ENCODE measurements at places on chromosomes 2 and 18. TPM values are rescaled to one million over a fixed set of nuclear protein-coding genes. Genes with fewer than 3 reads are reported as not detected.

DNA sequence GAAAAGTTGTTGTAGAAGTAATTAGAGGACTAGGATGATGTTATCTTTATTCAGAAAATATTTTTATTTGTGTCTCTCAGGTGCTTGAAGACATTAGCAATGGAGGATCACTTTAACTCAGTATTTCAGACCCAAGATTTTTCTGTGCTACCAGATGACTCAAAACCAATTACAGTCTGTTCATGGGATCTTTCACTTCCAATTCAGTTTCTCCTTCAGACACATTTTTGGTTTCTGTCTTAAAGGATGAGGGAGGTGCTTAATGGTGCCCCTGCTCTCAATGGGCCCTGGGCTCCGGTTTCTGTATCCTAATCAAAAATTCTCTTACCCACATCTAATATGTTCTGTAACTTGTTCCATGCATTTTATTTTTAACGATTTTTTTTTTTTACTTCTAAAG lies 53.7 kb upstream of the HDAC4 start:
- no peak for DNase-seq

DNA sequence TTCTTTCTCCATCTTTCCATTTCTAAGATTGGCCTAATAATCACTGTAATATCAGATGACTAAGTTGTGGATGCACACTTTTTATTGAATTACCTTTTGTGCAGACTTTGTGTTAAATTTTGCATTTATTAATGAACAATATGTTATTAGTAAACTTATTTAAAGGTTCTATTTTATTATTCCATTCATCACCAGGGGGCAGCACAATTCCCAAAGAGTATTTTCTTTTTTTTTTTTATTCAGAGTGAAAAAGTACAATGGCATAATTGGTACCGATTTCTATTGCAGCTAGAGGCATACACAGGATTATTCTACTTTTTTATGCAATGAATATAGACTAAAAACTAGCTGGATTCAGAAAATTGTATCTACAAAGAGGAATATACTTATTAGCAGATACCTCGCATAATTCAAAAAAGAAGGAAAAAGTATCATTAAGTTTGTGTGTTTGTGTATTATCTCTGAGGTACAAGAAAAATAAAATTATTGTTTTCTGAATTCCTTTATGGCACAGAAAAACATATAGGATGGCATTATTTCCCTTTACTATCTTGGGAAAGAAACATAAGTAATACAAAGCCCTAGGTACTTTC lies 390.6 kb downstream of the ERBB4 start:
- peak; percentile 27 for DNase-seq

- DNase-seq: no peak
Observed at GRCh38 chr2:19607931-19608771, 249.7 kb upstream of the OSR1 start.

BOK gene
- polyA plus RNA-seq: 15.1 TPM
